IMR-90 (cell line): ENCODE measurements at places on chromosomes 12 and 14.
A peak's percentile ranks its signal among the peaks of the same experiment; 100 is the strongest.

- DNase-seq: no peak
Measured at GRCh38 chr12:9820281-9820930, 6.9 kb upstream of the KLRF1 start.

- DNase-seq: no peak
Measured at GRCh38 chr12:84247931-84248330, 664.7 kb downstream of the SLC6A15 start.

- no peak for DNase-seq
Measured at GRCh38 chr12:108332791-108333382, 6.2 kb downstream of the CMKLR1 start.

DNA sequence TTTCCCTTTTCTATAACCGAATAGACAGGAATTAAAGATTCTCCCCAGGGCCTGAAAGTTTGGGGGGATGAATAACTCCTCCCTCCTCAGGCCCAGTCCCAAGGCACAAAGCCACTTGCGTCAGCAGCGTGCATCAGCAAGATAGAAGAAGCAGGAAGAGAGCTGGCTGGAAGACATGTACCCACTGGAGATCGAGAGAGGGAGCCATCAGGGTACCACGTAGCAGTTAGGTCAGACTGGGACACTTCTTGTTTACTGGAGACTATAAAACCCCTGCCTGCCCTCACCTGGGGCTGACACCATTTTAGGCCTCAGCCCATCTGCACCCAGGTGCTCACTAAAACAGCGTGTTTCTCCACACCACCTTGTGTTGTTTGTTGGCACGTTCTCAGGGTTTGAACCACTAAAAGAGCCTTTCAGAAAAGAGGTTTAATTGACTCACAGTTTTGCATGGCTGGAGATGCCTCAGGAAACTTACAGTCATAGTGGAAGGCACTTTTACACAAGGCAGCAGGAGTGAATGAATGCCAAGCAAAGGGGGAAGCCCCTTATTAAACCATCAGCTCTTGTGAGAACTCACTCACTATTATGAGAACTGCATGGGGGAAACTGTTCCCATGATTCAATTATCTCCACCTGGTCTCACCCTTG, 93.2 kb downstream of the TMTC3 start:
- DNase-seq: no peak

- peak; percentile 0 for DNase-seq
Measured at GRCh38 chr14:44657696-44658388, 150.8 kb upstream of the FSCB start.

DNA sequence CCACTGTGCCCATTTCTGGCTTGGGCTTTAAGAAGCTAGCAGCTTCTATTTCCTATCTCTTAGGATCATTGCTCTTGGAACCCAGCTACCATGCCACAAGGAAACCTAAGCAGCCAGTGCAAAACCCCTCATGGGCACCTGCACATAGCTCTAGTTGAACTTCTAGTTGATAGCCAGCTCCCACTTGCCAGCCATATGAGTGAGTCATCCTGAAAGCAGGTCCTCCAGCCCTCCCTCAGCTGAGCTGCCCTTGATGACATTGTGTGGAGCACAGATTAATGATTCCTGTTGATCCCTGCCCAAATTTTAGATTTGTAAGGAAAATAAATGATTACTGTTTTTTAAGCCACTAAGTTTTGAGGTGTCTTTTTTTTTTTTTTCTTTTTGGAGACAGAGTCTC, 234.2 kb upstream of the FBXO33 start:
- no peak for DNase-seq

DNA sequence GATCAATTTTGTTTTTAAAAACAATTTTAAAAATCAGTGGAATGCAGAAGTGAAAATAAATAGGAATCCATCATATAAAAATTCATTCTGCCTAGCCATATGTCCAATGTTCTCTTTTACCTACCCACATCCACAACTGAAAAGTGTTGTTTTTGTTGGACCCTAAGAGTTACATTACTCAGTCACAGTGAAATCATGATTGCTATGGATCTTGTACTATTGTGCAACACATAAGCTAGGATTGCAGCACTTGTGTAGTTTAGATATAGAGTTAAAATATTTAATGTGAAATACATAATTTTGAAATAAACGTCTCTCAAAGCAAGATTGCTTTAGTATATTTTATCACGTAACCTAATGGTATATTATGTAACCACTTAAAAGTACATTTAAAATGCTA, 213.3 kb upstream of the CLEC14A start:
- DNase-seq: peak; percentile 74

DNA sequence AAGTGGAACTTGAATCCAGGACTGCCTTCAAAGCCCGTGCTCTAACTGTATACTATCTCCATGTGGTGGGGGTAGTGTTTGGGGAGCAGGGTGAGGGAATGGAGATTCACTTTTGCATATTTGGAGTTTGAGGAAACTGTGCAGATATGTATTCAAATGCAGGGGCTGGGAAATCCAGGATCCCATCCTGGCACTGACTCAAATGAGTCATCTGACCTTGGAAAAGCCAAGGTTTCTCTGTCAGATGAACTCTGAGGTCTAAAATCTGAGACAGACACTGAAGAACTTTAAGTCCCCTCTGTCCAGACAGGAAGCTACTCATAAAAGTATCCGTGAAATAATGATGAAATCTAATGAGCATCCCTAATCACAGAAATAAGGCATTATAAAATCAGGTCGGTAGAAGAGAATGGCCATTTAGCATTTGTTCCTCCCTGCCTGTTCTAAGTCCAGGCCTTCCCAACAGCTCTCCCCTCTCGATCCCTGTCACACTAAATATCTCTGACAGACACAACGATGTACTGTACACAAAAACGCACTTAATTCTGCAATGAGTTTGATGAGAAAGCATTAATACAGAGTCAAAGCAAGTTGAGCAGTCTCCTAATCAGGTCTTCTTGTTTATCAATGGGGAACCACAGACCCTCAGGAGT, 14.4 kb downstream of the NIN start:
- DNase-seq: peak; percentile 70

DNA sequence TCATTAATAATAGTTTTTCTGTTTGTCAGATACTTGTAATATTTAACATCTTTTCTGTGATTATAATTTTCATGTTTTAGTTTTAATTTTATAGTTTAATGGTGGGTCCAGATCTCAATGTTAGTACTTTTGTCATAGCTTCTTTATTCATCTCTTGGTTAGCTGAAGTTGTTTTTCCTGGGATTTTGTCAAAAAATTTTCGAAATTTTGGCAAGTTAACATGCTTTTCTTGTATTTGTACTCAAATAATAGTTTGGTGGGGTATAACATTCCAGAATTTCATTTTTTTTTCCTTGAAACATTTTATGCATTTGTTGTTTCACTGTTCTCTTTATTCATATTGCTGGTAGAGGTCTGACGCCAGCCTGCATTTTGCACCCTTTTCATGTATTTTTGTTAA, 45.5 kb downstream of the KTN1 start:
- DNase-seq: no peak

GRCh38 chr12:71725011-71725410, 29.7 kb upstream of the RAB21 start:
- DNase-seq: no peak

GRCh38 chr14:100250732-100251465, 12.0 kb downstream of the YY1 start:
- DNase-seq: no peak

- peak; percentile 65 for DNase-seq
Measured at GRCh38 chr14:87409393-87409792, 583.6 kb downstream of the GALC start.

DNA sequence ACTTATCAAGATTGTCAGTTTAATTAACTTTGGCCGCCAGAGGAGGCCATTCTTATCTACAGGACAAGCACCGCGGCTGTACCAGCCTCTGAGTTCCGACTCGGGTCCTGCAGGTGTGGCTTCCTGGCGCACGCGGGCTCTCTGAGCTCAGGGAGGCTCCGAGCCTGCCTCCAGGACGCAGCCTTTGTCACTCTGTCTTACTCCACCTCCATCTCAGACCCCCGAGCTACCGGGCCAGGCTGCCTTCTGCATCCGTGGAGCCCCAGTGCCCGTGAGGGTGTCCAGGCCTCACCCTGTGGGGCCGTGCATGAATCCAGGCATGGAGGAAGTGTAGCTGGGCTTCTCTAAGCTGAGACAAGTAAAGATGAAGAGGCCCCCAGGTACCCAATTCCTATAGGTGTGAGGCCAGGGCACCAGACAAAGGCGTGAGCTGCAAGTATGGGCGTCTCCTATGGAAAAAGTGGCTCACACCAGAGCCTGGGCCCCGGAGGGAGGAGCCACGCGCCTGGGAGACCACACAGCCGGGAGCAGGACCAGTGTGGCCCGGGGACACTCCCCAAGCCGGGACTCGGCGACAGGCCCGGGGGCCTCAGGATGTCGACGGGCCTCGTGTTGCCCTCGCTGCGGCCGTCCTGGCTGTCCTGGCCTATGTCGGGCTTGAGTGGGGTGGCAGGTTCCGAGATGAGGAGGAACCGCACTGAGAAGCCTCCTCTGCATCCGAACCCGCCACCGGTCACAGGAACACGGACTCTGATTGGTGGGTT, 42.8 kb downstream of the NOC4L start:
- no peak for DNase-seq

- no peak for DNase-seq
Measured at GRCh38 chr12:115455268-115455681, 771.3 kb upstream of the TBX3 start.
